ENCODE measurements at places on chromosomes 3 and 15.

GRCh38 chr3:126109146-126109879 lies 25.4 kb upstream of the SLC41A3 start:
- DNase-seq: no peak

GRCh38 chr3:110352841-110353604 lies 718.6 kb upstream of the NECTIN3 start:
- no peak for DNase-seq

DNA sequence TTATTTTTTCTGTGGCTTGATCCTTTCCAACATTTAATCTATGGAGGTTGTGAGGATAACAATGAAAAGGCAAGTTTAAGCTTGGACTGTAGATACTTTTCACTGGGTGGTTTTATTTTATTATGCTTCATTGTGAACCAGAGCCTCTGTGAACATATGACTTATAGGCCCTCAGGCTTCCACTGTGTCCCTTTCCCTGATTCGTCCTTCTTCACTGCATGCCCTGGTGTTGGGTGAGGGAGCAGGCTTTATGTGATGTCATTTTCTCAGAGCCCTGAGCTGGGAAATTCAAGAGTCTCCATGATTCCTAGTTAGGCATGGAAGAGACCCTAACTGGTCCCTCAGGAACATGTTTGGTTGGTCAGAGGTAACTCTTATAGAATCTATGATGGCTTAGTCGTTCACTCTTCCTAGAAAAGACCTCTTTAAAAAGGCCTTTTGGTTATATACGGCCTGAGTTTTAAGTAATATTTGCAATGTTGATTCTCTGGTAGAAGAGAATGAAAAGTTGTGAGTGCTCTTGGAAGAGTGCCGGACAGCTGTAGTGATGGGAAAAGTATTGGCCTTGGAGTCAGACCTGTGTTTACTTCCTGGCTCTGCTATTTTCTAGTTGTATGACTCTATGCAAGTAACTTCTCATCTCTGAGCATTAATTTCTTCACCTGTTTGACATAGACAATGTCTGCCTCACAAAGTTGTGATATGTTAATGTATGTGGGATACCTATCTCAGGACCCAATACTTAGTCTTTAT lies 168.4 kb downstream of the LPP start:
- no peak for DNase-seq

DNA sequence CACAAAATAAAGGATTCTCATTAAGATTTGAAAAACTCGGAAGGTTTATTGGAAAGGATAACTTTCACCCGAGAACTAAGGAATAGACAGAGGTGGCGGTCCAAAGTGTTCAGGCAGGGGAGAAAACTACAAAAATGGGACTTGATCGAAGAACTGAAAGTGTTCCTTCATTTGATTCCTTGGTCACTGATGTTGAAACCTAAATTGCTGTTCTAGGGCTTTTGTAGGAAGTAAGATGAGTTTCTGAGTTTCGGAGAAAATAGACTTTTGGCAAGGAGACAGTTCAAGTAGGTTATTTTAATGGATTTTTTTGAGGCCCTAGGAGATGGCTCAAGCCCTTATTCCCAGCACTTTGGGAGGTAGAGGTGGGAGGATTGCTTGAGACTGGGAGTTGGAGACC lies 1.4 kb downstream of the TRIP4 start:
- no peak for DNase-seq

GRCh38 chr3:88758676-88759075 lies 348.7 kb upstream of the EPHA3 start:
- DNase-seq: no peak

DNA sequence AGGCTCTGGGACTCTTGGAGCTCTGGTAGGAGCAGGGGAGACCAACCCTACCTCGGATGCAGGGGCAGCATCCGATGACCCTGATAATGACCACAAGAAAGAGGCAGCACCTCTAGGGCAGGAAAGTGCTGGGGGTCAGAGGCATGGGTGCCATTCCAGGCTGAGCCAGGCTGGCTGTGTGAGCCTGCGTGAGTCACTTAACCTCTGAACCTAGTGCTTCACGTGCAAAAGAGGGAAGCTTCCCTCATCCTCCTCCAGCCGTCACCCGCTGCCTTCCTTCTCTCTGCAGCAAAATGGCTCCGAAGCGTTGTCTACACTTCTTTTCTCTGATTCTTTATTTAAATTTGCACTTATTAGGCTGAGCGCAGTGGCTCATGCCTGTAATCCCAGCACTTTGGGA lies 35.5 kb downstream of the ZDHHC19 start:
- DNase-seq: no peak

GRCh38 chr3:169041677-169042171 lies 621.8 kb downstream of the MECOM start:
- no peak for DNase-seq

GRCh38 chr3:13338231-13338630 lies 81.9 kb downstream of the NUP210 start:
- no peak for DNase-seq

- no peak for DNase-seq
Observed at GRCh38 chr3:130389743-130390478, 44.4 kb downstream of the COL6A5 start.

DNA sequence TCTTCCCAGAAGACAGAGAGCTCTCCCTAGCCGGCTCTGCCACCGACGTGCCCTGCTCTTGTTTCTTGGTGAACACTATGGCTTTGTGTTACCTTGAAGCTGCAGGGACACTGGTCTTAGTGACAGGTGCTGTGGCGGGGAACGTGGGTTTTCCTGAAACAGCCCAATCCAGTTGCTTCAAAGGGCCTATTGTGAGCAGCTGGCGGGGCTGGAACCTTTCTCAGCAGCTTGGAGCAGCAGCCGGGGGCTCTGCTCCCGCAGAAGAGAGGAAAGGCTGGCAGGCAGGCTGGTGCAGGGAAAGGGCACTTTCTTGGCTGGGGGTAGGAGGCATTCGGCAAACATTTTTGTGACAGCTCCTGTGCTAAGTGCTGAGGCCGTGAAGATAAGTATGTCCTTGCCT lies 12.8 kb downstream of the MYZAP start:
- no peak for DNase-seq

GRCh38 chr3:40771112-40771511 lies 246.4 kb downstream of the ZNF621 start:
- DNase-seq: peak; percentile 67

DNA sequence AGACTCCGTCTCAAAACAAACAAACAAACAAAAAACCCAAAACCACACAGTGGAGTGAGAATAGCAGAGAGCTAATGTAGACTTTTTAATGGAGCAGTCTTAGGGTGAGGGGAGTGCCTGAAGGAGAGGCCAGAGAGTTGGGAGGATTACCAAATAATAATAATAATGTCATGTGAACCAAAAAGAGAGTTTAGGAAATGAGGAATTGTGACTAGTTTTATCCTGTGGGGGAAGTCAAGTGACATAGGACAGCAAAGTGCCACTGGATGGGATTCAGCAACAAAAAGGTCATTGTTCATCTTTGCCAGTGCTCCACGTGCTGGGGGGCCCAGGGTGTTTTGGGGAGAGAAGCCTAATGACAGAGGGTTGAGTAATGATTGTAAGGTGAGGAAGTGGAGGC lies 12.9 kb downstream of the GPR87 start:
- DNase-seq: no peak

DNA sequence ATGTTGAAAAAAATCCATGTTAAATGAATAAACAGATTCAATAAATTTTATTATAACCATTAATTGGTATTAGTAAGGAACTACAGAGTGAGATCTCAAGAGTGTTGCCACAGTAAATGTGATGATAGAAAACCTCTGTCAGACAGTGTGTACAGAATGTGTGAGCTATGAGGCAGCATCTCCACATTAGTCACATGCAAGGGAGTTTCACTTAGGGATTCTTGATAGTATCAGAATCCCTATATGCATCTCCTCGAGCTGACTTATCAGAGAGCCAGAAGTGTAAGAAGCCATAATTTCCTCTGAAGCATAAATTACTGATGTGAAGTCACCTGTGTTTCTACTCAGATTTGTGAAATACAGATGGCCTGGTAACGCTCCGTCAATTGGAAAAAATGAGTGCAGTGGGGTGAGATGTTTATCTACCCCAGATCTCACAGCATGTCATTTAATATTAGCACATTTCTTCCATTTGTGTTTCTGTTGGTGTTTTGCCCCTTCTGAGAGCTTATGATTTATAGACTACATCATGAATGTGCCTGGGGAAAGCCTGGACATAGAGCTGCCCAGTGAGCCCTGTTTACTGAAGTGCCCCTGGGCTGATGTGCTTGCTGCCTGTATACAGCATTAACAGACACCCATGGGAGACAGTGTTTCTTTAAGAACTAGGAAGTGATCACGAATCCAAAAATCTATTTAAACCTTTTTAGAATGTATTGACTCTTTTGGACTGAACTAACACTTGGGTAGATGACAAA lies 262.4 kb downstream of the CPNE4 start:
- DNase-seq: no peak

GRCh38 chr3:125032683-125033082 lies 23.1 kb downstream of the HEG1 start:
- DNase-seq: no peak

DNA sequence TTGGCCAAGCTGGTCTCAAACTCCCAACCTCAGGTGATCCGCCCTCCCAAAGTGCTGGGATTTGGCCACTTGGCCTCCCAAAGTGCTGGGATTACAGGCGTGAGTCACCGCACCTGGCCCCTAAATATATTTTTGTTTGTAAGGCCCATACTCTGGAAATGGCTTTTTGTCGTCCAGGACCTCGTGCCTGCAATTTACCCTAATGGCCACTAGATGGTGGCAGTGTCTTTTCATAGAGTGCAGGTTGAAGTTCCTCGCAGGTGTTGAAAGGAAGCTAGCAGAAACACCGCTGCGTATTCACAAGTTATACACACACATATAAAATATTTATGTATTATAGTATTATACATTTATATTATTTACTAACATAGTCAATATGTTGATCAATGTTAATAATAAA lies 97.2 kb downstream of the LRTM1 start:
- no peak for DNase-seq

- DNase-seq: no peak
Observed at GRCh38 chr15:48533982-48534381, 111.5 kb downstream of the FBN1 start.

DNA sequence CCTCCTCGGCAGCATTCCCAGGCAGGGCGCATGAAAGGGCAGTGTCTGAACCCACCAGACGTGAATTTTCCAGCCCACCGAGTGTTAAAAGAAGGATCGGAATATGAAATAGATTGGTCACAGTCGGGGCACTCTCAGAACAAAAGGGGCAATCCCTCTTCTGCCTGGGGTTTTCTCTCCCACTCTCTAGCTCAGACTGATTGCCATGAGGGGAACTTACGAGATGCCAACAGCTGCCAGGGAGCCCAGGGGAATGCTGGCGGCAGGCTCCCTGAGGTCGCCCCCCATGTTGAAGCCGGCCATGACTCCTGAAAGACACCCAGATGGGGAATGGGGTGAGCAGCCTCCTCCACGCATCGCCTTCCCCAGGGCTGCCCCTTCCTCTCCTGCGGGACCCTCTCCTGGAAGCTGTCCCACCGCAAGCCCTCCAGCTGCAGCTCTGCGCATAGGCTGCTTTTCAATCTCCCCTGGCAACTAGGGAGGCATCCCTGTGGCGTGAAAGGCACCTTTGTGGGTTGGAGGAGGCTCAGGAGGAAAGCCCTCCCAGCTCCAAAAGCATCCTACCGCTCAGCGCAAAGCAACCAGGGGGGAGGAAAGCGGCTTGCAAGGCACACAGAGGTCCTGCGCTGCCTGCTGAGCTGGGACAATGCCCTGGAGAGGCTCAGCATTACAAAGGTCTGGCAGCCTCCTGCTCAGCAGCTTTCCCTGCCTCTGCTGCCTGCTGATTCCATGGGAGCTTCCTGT lies 64.8 kb upstream of the HEG1 start:
- DNase-seq: no peak

DNA sequence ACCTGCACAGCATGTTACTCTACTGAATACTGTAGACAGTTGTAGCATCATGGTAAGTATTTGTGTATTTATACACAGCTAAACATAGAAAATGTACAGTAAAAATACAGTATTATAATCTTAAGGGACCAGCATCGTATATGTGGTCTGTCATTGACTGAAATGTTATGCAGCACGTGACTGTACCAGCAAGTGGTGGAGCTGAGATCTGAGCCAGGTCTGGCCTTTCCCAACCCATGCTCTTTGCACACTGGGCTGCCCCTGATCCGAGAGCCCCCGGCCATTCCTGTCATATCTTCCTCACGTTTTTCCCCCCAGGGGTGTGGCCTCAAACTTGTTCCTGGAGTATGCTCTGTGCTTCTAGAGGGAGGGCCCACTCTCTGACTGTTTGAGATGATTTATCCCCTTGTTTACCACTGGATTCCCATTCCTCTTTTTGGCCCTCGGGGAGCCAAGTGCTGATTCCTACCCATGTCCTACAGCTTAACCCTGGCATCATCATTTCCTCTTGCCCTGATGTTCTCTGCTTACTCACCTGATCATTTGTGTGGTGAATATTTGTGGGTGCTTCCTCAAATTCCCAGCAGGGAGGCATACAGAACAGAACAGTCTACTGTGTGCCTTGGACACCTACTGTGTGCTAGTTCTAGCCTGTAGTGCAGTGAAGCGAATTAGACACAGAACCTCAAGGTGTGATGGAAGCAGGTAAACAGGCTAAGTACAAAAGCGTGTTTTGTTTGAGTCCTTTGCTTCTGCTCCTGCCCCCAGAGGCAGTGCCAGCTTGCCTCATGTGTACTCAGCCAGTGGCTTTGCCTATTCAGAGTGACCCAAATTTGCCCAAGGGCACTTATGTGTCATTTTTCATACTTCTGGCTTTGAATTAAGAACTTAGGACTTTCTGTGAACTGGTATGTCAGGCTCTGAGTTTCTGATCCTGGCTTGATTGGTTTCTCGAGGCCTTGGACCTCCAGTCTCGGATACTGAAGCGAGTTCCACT lies 21.0 kb downstream of the CSRNP1 start:
- no peak for DNase-seq

DNA sequence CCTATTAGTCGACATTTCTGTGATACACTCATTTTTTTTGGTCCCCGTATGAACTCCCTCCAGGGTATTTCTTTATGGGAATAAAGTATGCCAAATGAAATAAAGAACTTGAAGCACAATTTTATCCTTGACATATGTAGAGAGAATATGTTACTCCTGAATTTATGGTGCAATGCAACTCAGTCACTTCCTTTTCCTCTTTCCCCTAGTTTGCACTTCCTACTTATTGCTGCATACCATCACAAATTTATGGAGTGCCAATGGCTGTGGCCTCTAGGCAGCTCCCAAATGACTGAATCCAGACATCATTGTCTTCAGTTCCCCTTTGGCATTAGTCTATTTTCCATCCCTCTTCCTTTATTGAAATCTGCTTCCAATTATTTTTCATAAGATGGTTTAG lies 403.5 kb downstream of the FHIT start:
- DNase-seq: no peak

GRCh38 chr3:65888980-65889706 lies 149.6 kb downstream of the MAGI1 start:
- DNase-seq: peak; percentile 67

- peak; percentile 79 for DNase-seq
Observed at GRCh38 chr3:129602730-129603560, 3.5 kb downstream of the PLXND1 start.

GRCh38 chr3:195147649-195148080 lies 123.3 kb downstream of the XXYLT1 start:
- no peak for DNase-seq

- DNase-seq: no peak
Observed at GRCh38 chr15:26438718-26439117, 334.1 kb downstream of the GABRB3 start.

GRCh38 chr15:101313041-101313761 lies 18.2 kb upstream of the SNRPA1 start:
- no peak for DNase-seq
